ENCODE measurements at places on chromosomes 7 and 10.

DNA sequence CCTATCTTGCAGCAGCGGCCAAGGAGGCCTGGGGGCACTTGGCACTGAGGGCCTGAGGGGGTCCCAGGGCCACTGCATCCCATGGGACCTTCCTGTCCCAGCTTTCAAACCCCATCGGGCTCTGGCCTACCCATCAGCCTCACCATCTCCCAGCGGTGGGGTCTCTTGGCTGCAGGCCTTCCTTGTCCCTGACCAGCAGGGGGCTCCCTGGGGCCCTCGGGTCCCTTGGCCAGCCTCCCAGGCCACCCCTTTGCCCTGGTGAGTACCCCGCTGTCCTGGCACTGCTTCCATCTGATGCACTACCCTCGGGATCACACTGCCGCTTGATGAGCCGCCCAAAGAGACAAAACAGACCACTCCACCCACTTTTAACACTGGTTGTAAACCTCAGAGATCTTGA, 43.5 kb downstream of the YKT6 start:
- no peak for DNase-seq

DNA sequence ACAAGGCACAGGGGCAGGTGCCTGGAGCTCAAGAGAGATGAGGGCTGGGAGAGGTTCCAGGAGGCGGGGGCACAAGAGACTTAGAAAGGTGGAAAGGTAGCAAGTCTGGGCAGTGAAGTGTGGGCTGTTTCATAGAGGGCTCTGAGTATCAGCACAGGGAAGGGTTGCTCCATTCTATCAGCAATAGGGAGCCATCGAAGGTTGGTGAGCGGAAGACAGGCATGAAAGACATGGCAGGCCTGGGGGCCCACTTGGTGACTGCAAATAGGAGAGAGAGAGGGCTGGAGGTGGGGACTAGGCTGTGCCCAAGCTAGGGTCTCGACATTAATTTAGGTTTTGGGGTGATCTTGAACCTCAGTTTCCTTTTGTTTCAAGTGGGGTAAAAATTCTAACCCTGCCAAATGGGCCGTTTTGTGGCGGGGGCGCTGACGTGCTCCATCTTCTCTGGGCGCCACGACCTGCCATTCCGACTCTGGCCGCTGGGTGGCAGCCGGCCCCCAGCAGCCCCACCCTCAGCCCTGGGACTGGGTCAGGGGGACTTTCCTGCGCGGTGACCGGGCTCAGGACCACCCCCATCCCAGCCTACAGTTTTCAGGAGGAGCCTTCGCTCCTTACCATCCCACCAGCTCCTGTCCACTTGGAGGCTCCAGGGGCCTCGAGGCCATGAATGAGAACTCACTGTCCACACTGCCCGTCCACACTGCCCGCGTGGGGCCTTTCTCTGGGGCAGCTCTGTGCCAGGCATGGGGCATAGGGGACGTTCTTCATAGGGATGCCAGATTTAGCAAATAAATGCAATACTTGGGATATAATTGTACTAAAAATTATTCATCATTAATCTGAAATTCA, 37.2 kb upstream of the PCBD1 start:
- DNase-seq, result no peak

- no peak for DNase-seq
Observed at GRCh38 chr10:34153663-34154382, 661.3 kb downstream of the PARD3 start.

DNA sequence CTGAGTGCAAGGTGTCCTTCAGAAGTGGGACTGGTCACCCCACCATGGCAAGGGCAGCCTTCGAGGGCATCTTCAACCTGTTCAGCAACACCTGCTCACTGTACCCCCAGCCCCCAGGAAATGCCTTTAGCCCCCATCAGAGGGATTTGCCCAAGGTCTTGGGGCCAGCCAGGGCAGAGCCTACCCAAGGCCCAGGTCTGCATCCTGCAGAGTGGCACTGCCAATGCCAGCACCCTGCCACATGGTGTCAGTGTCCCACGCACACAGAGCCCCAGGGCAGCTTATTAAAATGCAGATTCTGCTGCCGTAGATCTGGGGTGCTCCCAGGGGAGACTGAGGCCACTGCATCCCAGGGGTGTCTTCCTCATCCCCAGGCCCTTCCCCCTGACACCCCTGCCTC, 106.2 kb upstream of the KCTD7 start:
- no peak for DNase-seq

DNA sequence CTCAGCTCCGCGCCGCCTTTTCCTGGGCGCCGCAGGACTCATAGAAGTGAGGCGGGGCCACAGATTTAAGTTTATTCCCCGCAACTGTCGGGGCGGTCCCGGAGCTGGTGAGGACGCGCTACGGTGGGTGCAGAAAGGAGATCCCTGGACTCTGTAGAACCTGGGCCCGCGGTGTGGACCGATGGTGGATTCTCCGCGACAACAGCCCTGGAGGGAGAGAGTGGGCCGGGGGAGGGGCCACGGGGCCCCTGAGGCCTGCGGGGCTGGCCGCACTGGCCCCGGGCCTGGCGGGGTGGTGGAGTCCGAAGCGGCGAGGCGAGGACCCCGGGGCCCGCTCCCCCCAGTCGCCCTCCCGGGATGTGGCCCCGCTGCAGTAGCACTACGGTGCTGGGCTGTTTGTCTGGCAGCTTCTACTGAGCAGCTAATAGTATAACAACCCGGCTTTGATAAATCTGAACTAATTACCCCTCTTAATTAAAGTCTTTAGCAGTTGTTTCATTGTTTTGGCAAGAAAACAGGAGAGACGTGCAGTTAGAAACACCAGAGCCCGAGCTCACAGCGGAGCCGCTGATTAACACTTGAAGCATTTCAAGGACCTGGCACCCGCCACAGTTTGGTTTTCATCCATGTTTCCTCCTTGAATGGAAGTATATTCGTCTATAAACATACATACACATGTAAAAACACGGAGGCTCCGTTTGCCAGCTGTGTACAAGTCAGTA, 4.2 kb downstream of the FEZF1 start:
- DNase-seq, result no peak
